ENCODE measurements at places on chromosomes 7 and 10.

DNA sequence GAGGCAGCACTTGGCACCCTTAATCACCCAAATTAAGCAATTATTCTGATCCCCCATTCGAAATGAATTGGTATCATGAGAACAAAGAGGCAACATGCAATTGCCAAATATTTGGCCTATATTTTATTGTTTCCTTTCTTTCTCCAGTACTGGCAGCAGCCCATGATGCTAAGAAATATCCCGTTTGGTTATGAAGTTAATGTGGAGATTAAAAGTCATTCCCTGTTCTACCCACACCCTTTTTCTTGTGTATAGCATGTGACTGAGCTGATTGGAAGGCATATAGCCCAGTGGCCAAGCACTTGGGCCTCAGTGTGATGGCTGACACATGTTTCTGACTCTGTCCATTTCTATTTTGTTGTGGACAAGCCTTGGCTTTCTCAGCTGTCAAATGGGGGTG is 692.3 kb upstream of the GALNT17 start:
- DNase-seq = no peak

DNA sequence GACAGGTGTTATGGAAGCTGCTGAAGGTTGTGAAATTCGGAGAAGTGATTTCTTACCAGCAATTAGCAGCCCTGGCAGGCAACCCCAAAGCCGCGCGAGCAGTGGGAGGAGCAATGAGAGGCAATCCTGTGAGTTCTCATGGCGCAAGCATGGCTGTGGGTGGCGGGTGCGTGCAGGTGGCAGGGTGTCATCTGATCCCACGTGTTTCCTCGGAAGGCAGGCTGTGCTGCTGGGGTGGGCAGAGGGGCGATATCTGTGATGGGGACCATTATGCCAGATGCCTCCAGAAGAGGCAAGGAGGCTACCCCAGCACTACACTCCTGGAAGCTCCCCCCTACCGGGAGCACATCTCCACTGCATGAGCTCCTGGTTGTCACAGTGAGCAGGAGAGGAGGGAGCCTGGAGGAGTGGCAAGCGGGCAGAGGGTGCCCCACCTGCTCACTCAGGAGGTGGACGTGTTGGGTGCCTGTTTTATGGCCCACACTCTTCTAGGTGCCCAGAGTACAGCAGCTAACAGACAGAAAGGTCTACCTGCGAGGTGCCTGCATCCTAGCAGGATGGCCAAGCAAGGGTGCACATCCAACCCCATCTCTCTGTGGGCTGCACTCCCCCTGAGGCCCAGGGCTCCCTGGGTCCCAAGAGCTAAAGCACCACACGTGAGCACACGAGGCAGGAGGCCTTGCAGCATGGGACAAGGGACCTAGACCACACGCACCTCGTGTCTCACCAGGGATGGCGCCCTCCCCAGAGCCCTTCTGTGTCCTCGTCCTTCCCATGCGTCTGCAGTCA is 204.7 kb downstream of the EBF3 start:
- DNase-seq = no peak

GRCh38 chr10:119330342-119330741 is 123.0 kb downstream of the GRK5 start:
- DNase-seq = no peak

DNA sequence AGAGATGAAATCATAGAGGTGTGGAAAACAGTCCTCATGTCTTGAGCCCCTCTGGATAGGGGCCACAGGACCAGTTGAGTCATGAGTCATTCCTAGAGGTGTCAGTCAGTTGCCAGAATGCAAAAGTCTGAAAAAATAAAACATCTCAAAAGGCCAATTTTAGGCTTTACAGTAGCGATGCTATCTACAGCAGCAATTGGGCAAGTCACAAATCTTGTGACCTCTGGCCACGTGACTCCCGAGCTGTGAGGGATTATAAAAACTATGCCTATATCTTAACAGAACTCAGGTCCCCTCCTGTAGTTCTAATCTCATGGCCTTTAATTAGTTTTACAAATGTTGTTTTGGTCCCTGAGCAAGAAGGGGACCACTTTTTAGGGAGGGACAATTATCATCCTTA is 15.6 kb upstream of the TAS2R41 start:
- no peak for DNase-seq

DNA sequence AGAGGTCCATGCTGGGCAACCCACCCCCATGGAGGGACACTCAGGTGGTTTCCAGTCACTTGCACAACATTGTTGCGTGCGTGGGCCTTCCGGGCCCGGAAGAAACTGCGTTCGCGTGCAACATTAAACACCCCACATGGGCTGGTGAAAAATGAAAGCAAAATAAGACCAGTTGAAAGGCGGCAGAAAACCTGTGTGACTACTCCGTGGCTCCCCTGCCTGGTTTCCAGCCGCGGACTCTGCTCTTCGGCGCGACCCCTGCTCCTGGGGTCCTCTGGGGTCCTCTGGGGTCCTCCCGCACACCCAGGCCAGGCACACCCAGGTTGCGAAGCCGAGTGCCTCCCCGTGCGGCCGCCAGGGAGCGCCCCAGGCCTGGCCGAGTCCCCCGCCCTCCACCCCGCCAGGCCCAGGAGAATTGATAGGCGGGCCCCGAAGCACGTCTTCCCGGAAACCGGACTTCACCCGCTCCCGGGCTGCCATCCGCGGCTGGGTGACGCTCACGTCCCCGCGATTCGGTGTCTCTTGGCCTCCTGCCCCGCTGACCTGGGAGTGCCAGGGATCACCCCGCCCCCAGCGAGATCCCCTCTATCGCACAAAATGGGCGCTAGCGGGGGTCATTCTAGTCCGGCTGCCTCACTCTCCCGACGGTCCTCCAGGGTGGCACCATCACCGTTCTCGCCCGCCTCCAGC is 1.9 kb upstream of the SH2D4B start:
- peak; percentile 72 for DNase-seq

- no peak for DNase-seq
Measured at GRCh38 chr7:101605611-101606497, 23.2 kb downstream of the MYL10 start.

GRCh38 chr10:95458871-95459270 is 102.3 kb downstream of the SORBS1 start:
- no peak for DNase-seq

- no peak for DNase-seq
Measured at GRCh38 chr10:86411281-86411841, 44.8 kb upstream of the GRID1 start.

- peak; percentile 67 for DNase-seq
Measured at GRCh38 chr7:27196287-27196767, 3.6 kb downstream of the HOXA13 start.

DNA sequence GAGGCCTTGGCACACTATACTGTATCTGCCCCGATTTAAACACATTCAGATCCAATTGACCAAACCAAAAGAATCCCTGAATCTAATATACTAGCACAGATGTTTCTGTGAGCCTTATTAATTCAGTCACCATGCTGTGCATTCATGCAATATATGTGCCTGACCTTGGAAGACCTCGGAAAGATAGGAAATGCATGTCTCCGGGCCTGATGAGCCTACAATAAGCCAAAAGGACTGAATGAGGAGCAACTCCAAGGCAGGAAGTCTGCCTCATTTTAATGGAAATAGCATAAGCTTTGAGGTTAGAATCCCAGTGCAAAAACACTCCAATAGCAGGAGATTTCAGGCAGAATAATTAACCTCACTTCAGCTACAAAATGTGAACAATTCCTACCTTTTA is 316.7 kb downstream of the LRRTM3 start:
- DNase-seq = no peak

- peak; percentile 56 for DNase-seq
Measured at GRCh38 chr7:4159761-4160554, 522.1 kb upstream of the FOXK1 start.

- DNase-seq = peak; percentile 31
Measured at GRCh38 chr7:43113622-43114457, 1.4 kb downstream of the HECW1 start.

DNA sequence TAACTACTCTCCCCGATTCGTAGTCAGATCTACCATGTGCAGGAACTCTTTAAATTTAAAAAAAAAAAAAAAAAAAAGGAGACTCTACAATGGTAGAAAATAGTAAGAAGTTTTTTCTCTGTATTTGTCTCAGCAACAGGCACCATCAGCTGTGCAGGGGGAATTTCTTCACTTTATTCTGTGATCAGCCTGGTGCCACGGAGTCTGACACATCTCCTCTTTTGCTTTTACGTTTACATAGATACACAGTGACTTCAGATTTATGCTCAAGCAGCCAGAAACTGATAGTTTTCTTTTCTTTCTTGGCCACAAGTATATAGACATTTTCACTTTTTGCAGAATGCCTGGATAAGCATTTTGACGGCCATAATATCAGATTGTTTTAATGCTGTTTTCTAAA is 190.6 kb upstream of the AKR1E2 start:
- DNase-seq = no peak

GRCh38 chr7:25963733-25964132 is 188.3 kb upstream of the NFE2L3 start:
- DNase-seq = no peak

DNA sequence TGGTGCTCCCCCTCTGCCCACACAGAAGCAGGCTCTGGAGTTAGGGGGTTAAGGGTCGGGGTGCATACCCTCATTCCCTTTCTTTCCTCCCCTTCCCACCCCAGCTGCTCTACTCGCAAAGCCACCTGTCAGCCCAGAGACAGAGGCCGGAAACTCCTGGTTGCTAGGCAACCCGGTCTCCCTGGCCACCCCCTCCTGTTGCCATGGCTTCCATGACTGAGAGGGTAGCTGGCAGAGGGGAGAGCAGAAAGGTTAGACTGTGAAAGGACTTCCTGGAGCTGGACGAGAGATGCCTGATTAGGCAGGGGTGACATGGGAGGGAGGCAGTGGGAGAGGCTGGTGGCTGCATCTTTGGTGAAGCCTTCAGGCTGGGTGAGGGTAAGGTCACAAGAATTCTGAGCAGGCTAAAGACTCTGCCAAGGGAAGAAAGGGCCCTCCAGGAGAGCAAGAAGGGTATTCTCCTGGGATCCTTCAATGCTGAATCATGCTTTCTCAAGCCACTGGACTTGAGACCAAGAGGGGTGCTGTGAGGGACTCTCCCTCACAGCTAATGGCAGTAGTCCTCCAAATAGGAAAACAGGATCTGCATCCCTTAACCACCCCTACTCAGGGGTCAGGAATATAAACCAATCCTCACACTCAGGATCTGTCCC is 5.4 kb downstream of the PSD start:
- no peak for DNase-seq

GRCh38 chr7:70316745-70317144 is 718.5 kb downstream of the AUTS2 start:
- no peak for DNase-seq

- no peak for DNase-seq
Measured at GRCh38 chr7:130352194-130353074, 7.8 kb downstream of the CPA5 start.

DNA sequence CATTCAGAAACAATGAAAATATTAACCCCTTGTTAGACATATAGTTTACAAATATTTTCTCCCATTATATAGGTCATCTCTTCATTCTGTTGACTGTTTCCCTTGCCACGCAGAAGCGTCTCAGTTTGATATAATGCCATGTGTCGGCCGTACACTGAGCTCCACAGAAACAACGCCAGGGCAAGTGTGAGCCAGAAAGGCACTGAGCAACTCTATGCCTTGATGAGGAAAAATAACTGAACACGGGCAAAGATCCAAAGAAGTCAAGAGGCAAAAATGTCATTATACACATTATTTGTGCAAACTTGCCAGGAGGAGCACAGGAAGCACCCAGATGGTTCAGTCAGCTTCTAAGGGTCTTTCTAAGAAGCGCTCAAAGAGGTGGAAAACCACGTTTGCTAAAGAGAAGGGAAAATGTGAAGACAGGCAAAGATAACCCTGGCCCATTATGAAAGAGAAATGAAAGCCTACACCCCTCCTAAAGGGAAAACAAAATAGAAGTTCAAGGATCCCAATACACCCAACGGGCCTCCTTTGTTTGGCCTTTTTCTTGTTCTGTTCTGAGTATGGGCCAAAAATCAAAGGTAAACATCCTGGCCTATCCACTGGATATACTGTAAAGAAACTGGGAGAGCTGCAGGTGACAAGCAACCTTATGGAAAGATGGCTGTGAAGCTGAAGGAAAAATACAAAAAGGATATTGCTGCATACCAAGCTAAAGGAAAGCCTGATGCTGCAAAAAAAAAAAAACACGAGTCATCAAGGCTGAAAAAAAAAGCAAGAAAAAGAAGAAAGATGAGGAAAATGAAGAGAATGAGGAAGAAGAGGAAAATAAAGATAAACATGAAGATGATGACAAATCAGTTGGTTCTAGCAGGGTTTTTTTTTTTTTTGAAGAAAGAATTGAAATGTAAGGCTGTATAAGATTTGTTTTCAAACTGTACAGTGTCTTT is 15.5 kb downstream of the ARHGAP12 start:
- DNase-seq = no peak

DNA sequence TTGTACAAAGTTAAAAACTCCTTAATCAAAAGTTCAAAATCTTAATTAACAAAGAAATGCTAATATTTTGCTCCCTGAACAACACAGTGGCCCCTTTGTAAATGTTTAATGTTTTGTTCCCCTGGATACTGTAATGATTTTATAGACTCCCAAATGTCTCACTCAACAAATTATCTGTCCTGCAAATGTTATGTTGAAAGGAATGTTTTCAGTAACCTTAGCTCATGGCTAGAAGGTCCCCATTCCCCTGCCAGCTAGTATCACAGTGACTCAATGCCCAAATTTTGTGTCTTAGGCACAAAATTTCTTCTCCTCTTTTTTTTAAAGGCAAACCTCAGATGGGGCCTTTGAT is 298.9 kb downstream of the ELMO1 start:
- DNase-seq = no peak

DNA sequence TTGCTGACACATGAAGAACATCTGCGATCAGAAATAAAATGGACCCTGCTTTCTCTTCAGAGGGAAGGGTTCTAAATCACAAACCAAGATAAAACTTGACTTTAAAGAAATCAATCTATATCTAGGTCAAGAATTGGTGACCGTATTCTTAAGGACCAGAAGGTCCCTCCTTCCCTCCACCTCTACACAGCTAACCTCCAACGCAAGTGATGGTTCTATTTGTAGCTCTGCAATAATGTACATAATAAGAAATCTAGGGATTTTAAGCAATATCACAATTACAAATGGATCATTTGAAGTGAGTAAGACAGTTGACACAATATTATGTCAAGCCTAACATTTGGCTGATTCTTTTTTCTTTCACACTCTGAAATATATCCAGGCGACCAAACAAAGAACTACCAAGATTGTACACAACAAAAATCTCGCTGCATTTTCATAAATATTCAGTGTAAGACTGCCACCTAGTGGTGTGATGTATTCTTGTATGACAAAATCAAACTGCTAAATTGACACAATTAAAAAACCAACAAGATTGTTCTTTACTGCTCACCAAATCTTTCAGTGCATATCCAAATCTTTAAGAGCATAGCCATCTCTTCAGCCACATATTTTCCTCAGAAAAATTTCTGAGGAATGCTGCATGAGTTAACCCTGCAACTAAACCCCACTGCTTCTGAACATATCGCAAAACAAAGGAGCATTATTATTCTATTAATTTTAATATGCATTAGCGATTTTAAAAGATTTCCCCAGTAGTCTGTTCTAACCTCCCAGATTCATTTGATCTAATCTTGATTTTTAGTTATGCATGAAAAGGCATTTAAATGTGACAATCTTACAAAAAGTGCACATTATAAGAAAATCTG is 44.5 kb downstream of the ICA1 start:
- peak; percentile 63 for DNase-seq
